ENCODE measurements at places on chromosomes 7 and 10. TPM values are rescaled to one million over a fixed set of nuclear protein-coding genes. Genes with fewer than 3 reads are reported as not detected.

EN2 gene
- not detected for total RNA-seq

TMEM196 gene
- total RNA-seq: not detected

NRCAM gene
- 42.6 TPM for total RNA-seq

AKR1B1 gene
- total RNA-seq: 1,328 TPM

MUC3A gene
- total RNA-seq: 1.1 TPM

MEOX2 gene
- not detected for total RNA-seq

GATA3 gene
- total RNA-seq: 43.6 TPM

AGR2 gene
- 76.1 TPM for total RNA-seq

ADAP1 gene
- total RNA-seq: 73.9 TPM

UCMA gene
- not detected for total RNA-seq

KLF14 gene
- not detected for total RNA-seq

TMEM176A gene
- total RNA-seq: not detected

DDC gene
- total RNA-seq: not detected

ST8SIA6 gene
- 0.60 TPM for total RNA-seq

HYAL4 gene
- total RNA-seq: not detected

ASL gene
- 30.5 TPM for total RNA-seq

BTRC gene
- total RNA-seq: 14.1 TPM

LRRC4 gene
- total RNA-seq: 0.39 TPM

Measured in PC-9 (cell line).